GM23248 (cell line): ENCODE measurements at places on chromosomes 7 and 10. TPM values are rescaled to one million over a fixed set of nuclear protein-coding genes. Genes with fewer than 3 reads are reported as not detected.

DNA sequence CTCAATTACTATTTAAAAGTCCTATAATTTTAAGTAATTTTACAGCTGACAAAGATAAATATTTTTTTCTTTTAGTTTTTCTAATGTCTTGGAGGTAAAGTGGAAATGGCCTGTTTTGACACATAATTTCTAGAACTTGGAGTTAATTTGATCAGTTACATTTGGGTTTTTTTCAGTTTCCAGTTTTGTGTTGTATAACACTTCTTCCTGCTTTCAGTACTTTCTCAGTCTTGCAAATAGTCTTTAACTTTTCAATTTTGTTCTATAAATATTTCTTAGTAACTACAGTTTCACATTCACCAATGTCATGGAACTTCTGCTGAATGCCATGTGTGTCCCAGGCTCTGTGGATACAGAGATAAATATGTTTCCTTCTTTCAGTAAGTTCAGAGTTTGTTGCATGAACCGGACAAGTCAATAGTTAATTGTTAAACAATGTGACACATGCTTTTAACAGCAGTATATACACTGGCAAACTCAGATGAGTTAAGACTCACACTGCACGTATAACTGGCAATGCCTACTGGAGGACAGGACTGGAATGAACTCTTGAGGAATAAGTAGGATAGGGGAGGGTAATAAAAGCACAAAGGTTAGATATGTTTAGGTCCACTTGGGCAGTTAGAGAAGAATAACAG, 4.6 kb downstream of the SHOC2 start:
- DNase-seq: peak; percentile 25

DNA sequence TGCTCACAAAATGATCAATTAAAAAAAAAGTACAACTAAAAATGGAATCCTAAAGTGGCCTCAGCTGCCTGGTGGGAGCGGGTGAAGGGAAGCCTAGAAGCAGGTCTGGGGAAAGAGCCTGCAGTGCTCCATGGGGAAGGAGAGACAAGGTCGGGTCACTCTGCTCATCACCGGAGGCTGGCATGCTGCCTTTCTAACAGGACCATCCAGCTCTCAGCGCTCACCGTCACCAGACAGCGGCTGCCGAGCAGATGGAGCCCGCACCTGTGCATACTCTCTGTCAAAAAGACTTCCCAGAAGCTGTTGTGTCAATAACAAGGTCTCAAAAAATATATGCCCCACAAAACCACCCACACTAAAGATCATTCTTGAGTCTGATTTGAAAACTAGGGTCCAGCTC, 112.8 kb downstream of the BAMBI start:
- no peak for DNase-seq

GRCh38 chr7:72017756-72018155, 394.4 kb downstream of the CALN1 start:
- DNase-seq: no peak

GRCh38 chr10:80468806-80469421, 14.8 kb downstream of the TSPAN14 start:
- DNase-seq: no peak

The HOXA10 gene
- 27.4 and 29.3 TPM in 2 replicates for total RNA-seq

The CUBN gene
- total RNA-seq: 0.65 and 2.8 TPM in 2 replicates
